ENCODE measurements at places on chromosomes 6 and 20.
A peak's percentile ranks its signal among the peaks of the same experiment; 100 is the strongest.

DNA sequence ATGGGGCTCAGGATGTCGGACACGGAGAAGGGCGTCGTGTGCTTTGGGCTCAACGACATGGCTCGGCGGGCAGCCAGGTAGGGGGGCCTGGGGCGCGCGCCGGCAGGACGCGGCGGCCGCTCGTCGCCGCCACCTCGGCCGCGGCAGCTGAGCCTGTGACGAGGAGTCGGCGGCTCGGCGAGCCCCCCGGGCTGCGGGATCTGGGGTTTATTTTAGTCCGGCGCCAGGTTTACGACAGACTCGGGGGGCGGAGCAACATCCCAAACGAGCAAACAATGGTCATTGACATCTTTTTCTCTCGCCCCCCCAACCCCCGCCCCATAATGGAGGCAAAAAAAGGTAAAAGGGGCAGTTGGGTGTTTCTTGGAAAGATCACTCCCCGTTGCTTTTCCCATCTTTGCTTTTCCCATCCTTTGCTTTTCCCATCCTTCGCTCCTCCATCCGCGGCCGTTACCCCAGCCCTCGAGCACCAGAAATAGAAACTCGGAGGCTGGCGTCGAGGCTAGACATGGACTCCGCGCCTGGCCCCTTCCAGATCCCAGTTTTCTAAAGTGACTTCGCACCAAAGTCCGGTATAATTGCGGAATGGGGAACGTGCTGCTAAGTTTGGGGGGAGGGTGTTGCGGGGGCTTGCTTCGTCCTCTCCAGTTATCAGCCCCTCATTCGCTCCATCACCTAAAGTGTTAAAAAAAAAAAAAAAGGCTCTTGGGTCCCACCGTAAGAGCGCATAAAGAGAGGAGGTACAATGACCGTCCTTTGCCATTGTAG is at the start of gene NKX2-4:
NKX2-4 (minus strand) TSS at position 186 of the 768 bp plus-strand sequence; CDS start at position 59, 127 bp downstream.
- DNase-seq: no peak

DNA sequence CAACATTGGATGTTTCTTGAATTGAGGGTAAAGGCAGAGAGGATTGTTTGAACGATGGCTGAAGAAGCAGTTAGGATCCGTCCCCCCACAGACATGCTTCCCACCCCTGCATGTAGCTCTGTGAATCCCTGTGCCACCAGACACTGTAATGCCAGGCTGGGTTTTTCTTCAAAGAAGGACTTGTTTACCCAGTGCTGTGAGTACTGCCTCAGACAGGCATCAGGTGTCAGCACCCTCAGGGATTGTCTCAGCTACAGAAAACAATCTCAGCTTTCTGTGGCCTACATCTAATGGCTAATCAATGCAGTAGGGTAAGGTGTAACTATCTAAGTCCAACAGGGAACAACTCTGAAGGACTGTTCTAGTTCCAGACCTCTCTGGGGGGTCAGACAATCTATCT is 853.0 kb upstream of the EPHA7 start:
- DNase-seq: no peak

DNA sequence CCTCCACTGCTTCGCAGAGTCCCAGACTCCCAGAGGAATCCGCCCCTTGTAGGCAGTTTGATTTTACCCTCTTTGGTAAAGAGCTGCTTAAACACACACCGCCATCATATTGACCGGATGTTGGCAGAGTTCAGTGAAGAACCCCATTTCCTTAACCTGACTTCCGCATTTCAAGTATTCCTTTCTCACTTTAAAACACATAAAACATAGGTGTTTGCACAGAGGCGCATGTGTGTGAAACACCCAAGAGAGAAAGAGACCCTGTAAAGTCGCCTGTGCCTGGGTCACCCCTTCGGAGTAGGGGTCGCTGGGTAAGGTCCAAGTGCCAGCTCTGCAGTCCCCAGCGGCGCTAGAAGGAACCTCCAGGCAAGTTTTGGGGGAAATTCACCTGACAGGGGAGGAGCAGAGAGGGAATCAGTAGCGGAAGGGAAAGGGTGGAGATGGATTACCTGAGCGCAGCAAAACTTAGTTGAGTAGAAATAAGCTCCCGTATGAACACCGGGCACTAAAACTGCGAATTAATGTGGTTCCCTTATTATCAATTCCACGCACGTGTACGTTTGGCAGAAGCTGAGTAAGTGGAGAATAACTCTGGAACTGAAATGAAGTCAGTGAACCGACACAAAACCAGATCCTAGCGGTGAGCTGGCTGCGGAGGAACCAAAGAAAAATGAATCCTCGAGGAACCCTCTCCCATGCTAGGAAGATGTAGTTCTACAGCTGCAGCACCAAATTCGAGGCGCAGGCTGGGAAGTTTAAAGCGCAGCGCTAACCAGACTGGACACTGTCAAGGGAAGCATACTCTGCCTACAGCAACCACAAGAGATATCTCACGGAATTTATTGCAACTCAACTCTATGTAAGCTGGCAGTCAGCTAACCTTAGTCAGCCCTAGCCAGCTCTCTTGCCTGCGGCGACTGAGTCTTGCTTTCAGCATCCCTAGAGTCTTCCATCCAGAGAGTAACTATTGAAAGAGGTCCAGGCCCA is 3.5 kb upstream of the HTR1B start:
- peak; percentile 85 for DNase-seq

GRCh38 chr6:1313384-1313766 is 1.5 kb downstream of the FOXQ1 start:
- no peak for DNase-seq

All from brain (organoid and tissue), 16 donors.